GM06990 (cell line): ENCODE measurements at places on chromosomes 1 and 21.

DNA sequence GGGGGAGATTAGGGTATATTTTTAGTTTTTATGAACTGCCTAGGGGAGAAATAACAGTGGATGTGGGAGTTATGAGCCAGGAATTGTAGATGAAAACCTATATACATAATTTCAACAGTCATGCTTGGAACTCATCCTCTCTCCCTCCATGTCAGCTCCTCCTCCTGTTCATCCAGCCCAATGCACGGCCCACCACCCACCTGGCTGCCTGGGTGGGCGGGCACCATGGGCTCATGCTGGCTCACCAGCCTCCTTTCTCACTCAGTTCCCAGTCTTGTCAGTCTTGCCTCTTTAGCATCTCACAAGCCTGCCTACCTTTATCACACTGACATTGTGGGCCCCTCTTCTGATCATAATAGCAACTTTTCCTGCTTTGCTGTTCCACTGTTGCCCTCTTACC lies 336.0 kb downstream of the DISC1 start:
- DNase-seq, result no peak

GRCh38 chr1:229716069-229716468 lies 90.0 kb downstream of the URB2 start:
- no peak for DNase-seq

GRCh38 chr21:15281714-15282113 lies 216.9 kb upstream of the NRIP1 start:
- no peak for DNase-seq

- DNase-seq, result no peak
Measured at GRCh38 chr1:110982320-110982719, 18.6 kb upstream of the LRIF1 start.

DNA sequence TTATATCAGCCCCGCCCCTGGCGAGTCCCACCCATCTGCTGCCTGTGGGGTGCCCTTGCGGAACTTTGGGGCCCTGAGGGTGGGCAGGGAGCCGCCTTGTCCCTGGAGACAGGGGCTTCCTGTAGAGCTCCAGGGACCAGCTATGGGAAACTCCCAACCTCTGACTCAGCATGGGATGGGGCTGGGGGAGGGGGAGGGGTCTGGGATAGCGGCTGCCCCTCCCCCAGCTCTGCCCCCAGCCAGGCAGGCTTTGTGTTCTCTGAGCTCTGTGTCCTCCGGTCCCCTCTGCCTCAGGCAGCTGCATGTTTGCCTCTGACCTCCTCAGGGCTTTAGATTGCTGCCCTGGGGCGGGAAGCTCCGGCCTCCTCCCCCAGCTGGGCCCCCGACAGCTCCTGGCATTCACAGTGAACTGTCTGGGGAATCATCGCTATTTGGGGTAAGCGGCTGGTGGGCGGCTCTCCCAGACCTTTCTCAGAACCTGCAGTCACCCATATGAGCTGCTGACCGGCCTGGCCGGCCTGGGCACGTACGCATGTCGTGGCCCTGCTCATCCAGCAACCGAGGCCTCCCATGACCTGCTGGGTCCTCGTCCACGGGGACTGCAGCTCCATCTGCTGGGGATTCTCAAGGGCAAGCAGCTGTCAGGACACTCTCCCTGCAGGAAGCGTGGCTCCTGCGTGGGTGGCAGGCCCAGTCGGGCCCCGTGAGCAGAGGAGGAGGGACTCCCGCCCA lies 17.1 kb downstream of the ARHGEF16 start:
- no peak for DNase-seq

DNA sequence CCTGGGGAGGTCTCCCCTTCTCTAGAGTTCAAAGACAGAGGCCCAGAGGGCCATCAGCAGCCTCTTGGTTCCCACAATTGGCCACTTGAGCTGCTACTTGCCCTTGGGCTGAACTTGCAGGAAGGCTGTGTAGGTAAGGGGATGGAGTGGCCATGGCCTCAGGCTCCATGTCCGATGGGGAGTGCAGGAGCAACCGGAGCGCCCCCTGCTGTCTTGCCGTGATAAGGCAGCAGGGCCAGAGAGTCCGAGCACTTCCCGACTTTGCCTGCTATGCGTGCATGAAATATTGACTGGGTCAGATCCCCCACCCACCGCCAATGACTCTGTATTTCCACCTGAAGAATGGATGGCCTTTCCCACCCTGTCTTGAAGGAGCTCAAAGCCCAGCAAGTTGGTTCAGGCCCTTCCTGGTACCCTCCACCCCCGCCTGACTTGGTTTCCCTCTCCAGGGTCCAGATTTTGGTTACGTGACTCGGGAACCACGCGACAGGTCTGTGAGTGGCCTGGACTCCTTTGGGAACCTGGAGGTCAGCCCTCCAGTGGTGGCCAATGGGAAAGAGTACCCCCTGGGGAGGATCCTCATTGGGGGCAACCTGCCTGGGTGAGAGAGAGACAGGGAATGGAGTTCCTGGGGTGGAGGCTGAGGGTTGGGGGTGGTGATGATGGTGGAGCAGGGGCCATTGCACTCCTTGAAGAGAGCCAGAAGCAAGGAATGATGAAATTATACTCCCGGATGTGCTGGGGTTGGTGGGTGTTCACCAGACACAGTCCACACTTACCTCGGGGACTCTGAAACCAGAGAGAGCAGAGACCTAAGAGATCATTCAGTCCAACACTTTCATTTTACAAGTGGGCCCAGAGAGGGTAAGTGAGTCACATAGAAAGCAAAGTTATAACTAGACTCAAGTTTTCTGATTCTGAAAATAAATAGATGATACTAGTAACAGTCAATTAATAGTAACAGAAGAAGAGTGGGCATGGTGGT lies 25.6 kb downstream of the PADI3 start:
- peak; percentile 53 for DNase-seq

GRCh38 chr1:245863566-245864184 lies 643.4 kb downstream of the SMYD3 start:
- DNase-seq, result no peak

GRCh38 chr1:207309745-207310273 lies 11.7 kb upstream of the CD55 start:
- no peak for DNase-seq

- no peak for DNase-seq
Measured at GRCh38 chr1:78958711-78959110, 47.8 kb downstream of the ADGRL4 start.

DNA sequence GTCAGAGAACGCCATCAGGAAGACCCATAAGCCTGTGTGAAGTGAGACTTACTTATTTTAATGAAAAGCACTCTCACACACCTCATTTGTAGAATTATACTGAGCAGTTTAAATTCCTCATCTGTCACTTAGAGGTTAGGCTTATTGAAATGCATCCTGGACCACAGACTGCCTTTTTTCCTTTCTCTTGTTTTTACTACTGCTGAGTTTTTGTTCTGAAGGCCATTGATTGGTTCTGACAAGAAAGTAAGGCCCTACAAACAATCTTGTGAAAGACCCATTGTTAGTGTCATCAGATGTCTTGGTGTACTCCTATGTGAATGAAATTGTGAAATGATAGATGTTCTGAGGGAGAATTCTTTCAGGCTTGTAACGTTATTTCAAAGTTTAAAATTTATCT lies 1343.3 kb upstream of the ADGRL2 start:
- no peak for DNase-seq

GRCh38 chr1:205588636-205589035 lies 43.2 kb downstream of the ELK4 start:
- no peak for DNase-seq

DNA sequence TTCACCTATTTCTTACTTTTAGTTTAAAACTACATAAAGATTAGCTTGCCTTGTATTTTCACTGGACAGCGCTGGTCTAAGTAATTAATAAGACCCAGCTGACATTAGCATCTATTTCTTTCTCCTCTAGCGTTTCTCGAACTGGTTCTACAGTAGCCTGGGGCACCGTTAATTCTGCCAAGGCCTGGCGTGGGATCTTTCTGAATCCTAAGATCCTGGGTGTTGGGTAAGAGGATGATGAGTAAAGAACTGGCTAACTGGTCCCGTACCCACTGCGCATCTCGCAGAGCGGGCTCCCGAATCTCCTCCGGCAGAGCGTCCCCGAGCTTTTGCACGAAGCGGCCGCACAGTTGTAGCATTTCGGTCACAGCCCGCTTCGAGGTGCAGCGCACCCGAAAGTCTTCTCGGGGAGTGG lies 309 bp downstream of the NSL1 start:
- DNase-seq, result no peak

DNA sequence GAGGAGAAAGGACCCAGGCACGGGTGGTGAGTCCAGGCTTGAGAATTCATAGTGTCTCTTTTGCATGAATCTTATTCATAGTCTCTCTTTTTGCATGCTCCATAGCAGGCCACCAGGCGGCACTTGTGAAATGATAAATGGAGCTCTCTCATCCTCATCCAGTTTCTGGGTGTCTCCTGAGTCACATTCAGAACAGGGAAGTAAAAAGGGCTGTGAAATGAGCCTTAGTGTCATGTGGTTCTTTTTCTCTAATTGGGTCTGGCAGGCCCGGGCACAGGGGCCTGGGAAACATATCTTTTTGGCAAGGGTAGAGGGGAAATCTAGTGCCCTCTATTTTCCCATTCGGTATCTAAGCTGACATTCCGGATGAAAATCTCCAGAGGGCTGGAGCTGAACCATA lies 19.1 kb upstream of the NCF2 start:
- DNase-seq, result no peak

DNA sequence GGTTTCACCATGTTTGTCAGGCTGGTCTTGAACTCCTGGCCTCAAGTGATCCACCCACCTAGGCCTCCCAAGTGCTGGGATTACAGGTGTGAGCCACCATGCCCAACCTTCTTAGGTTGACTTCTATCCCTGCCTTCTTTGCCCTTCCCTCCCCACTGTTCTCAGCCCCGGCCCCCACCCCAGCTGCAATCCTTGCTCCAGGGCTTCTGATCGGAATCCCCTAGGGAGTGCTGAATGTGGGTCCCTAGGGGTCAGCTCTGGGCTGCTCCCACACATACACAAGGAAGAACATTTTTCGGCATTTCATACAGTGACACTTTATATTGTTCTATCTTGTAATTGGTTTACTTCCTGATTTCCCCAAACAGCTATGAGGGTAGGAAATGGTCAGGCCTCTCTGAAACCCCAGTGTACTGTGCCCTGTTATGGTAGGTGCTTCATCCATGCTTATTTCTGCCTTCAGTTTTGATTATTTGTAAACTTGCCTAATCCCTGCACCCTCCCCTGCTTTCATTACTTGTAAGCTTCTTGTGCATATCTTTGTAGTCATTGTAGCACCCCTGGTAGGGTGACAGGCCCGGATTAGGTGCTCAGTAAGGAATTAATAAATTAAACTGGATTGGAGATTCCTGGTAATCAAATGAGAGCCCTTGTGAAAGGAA lies 5.8 kb upstream of the SRP9 start:
- DNase-seq, result no peak

DNA sequence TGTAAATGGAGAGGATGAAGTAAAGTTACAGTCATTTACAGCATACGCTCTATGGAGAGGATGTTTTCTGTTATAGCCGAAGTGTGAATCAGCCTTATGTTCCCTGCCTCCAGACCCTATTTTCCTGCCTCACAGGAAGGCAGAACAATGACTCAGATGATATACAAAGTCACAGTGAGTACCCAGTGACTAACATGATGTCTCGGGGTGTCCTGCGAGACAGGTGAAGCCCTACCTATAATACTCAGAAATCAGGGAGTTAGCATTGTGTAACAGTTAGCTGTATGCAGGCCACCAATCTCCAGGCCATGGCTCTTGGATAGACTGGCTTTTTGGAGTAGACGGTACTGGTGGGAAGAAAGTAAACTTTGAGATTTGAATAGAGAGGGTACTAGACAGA lies 55.6 kb upstream of the FBXO28 start:
- no peak for DNase-seq

GRCh38 chr1:234970731-234971476 lies 157.7 kb downstream of the TOMM20 start:
- DNase-seq, result no peak

- peak; percentile 71 for DNase-seq
Measured at GRCh38 chr1:212794561-212795014, 2.9 kb downstream of the TATDN3 start.

DNA sequence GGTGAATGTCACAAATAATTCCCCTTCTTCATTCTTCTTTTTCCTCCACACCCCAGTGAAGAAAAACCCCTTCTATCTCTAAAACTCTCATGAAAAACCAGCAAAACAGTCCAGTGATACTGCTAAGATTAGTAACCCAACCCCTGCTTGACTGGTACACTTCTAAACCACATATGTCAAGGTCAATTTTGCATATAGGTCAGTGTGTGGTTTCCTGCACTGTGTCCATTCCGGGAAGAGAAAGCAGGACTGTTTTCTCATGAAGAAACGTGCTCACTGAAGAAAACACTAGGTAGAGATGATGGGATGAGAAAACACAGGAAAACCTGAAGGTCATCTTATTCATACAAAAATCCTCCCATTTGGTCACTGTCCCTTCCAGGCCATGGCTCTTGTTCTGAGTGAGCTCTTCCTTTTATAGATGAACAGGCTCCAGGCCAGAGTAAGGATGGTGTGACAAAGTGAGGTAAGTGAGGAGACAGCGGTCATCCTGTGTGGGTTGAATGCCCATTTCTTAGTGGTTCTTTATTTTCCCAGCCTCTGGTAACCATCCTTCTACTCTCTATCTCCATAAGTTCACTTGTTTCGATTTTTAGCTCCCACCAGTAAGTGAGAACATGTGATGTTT lies 122.7 kb downstream of the FASLG start:
- DNase-seq, result peak; percentile 18

DNA sequence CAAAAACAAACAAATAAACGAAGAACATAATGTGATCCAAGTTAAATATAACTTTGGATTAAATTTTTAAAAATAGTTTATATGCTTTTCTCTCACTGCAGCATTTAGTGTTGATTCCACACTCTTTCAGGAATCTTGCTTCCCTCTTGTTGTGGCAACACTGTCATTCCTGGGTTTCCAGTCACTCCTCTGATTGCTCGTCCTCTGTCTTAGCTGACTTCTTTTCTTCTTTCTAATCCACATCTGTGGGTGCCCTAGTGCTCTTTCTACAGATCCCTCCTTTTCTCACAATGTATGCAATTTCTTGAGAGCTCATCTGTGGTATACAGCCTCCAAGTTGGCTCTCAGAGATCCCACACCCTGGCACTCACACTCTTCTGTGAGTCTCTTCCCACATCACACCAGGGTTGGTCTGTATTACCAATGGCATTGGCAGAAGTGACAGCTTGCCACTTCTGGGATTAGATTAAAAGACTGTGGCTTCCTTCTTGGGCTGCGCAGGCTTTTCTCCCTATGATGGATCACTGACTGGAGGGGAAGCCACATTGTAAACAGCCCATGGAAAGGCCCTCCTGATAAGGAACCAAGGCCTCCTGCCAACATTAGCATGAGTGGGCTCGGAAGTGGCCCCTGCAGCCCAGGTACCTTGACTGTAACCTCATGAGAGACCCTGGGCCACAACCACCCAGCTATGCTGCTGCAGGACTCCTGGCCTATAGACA lies 11.5 kb upstream of the MYOC start:
- DNase-seq, result no peak

GRCh38 chr1:59015708-59016107 lies 231.9 kb upstream of the JUN start:
- no peak for DNase-seq

DNA sequence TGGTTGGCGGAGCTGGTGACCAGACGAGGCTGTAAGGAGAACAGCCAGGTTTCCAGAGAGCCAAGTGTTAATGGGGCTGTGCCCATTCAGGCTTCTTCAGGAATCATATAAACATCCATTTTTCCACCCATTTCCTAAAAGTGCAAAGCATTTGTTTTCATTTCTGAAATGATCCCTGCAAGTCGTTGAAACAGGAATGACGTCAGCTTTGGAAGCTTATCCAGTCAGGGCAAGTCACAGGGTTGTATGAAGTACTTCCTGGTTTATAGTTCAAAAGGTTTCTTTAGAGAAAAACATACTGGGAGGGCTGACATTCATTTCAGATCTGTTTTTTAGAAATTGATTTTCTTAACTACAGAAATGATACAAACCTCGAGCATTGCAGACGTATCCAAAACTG lies 29.2 kb downstream of the IGSF5 start:
- no peak for DNase-seq

GRCh38 chr21:41923631-41924367 lies 30.0 kb downstream of the C2CD2 start:
- DNase-seq, result no peak
